ENCODE measurements at places on chromosomes 3 and 15. TPM values are rescaled to one million over a fixed set of nuclear protein-coding genes. Genes with fewer than 3 reads are reported as not detected.
A peak's percentile ranks its signal among the peaks of the same experiment; 100 is the strongest.

- DNase-seq = no peak
Observed at GRCh38 chr3:3998140-3998922, 199.1 kb downstream of the LRRN1 start.

- no peak for DNase-seq
Observed at GRCh38 chr3:190533511-190534281, 19.8 kb downstream of the IL1RAP start.

The GATA2 gene
- total RNA-seq = 0.91 TPM

DNA sequence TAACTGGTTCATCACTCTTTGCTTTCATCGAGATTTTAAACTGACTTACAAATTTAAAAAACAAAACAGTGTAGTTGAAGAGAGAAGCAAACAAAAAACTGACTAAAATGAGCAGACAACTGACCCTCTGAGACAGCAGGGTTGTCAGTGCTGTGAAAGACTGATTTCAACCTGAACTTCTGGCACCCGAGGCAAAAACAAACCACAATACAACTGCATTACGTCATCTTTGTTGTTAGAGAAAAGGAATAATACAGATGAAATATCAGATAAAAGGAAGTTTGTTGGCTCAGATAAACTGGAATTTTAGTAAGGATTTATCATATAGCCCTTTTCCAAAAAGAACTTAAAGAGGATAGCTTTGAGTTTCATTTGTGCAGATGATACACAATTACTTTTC is 51.1 kb downstream of the PARP15 start:
- DNase-seq = no peak

GRCh38 chr3:126777366-126777765 is 73.3 kb downstream of the CHCHD6 start:
- no peak for DNase-seq

DNA sequence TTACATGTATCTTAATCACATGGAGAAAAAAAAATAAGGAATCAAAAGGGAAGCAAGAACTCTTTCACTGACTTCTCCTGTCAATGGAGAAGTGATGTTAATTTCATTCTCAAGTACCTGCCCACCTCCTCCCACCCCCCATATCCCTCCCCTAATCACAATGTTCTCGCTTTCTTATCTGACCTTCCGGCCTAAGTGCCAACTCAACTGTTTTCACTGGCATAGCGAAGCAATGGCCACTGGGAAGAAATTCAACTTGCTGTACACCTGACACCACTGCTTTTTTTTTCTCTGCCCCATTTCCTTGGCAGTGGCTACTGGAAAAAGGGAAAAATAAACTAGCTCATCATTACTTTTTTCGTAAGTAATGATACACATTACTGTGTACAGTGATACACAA is 3.8 kb downstream of the SGO1 start:
- DNase-seq = no peak

- peak; percentile 76 for DNase-seq
Observed at GRCh38 chr15:70829371-70830166, 24.4 kb downstream of the LARP6 start.

The ZDHHC3 gene
- total RNA-seq = 96.6 TPM

The SLC28A1 gene
- total RNA-seq = not detected

DNA sequence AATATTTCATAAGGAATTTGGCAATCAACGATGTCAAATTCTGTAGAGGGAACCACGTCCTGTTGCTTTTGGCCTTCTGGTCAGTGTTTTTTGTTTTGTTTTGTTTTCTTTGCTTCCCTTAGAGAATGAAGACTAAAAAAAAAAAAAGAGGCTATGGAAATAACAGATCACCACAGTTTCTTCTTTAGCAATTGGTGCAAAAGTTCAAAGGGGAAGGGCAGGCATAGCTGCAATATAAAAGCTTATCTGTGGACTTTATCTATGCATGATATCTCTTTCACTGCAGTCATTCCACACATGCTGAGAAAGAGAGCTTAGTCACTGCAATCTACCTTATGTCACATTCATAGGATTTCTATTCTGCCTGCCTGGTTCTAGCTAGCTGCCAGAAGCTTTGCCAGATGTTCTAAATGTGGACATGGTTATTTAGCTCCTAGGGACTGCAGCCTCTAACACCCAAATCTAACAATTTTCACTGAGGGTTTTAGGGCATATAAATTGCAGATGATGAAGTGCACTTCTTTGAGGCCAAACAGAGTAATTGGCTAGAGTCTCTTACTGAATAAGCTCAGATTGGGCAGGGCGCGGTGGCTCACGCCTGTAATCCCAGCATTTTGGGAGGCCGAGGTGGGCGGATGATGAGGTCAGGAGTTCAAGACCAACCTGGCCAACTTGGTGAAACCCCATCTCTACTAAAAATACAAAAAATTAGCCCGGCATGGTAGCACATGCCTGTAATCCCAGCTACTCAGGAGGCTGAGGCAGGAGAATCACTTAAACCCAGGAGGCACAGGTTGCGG is 637.2 kb downstream of the NTRK3 start:
- no peak for DNase-seq

- DNase-seq = no peak
Observed at GRCh38 chr3:4808637-4809036, 170.6 kb upstream of the BHLHE40 start.

The SLC25A20 gene
- 13.3 TPM for total RNA-seq

The SCAMP5 gene
- total RNA-seq = 24.1 TPM

DNA sequence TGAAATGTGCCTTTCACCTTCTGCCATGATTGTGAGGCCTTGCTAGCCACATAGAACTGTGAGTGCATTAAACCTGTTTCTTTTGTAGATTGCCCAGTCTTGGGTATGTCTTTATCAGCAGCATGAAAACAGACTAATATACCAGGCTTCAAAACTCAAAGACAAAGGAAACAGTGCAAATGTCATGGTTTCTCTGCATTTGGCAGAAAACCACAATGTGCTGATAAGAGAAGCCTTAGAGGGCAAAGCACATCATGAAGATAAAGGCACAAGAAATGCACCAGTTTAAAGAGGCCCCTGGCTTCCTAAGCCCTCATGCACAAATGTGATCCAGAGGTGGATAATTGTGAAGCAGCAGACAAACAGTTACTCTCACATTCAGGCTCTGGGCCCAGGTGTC is 259.2 kb downstream of the CPNE4 start:
- no peak for DNase-seq

DNA sequence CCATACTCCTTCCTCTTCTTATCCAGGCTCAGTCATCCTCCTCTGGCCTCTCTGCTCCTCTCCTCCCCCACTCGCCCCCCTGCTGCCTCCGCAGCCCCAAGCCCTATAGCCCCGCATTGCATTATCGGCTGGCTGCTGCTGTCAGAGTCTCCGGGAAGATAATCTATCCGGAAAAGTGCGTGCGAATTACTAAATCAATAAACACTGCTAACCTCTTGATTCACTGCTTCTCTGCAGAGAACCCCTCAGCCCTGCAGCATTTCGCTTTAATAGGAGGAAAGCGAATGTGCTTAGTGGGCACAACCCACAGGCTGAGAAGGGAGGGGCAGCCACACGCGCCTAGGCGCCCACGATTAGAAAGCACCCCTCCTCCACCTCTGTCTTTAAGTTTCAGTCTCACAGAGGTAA is 167.6 kb downstream of the ABHD5 start:
- DNase-seq = peak; percentile 67

GRCh38 chr15:29045717-29046116 is 159.9 kb downstream of the APBA2 start:
- no peak for DNase-seq

The TRH gene
- total RNA-seq = not detected

The FETUB gene
- not detected for total RNA-seq

GRCh38 chr15:57298843-57299550 is 77.3 kb upstream of the CGNL1 start:
- peak; percentile 80 for DNase-seq

- DNase-seq = no peak
Observed at GRCh38 chr3:94593526-94594150, 530.8 kb downstream of the NSUN3 start.

- no peak for DNase-seq
Observed at GRCh38 chr3:72185549-72186399, 400.8 kb upstream of the PROK2 start.

The ZPLD1 gene
- total RNA-seq = not detected

The C3orf22 gene
- not detected for total RNA-seq

DNA sequence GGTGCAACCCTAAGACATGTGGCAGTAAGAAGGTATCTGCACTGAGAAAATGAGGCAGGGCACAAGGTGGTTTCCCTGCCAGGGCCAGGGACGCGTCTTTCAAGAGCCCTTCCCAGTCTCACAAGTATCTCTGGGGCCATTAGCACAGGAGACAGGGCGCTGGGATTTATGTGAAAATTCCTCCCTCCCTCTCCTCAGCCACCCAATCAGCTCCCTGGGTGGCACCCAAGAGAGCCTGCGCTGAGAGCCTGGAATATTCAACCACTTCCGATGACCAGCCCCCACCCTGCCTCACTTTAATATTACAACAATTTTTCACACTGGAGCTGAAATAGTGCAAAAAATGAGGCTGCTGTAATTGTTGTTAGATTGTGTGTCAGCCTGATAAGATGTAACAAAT is 26.1 kb downstream of the SEC61A1 start:
- no peak for DNase-seq

DNA sequence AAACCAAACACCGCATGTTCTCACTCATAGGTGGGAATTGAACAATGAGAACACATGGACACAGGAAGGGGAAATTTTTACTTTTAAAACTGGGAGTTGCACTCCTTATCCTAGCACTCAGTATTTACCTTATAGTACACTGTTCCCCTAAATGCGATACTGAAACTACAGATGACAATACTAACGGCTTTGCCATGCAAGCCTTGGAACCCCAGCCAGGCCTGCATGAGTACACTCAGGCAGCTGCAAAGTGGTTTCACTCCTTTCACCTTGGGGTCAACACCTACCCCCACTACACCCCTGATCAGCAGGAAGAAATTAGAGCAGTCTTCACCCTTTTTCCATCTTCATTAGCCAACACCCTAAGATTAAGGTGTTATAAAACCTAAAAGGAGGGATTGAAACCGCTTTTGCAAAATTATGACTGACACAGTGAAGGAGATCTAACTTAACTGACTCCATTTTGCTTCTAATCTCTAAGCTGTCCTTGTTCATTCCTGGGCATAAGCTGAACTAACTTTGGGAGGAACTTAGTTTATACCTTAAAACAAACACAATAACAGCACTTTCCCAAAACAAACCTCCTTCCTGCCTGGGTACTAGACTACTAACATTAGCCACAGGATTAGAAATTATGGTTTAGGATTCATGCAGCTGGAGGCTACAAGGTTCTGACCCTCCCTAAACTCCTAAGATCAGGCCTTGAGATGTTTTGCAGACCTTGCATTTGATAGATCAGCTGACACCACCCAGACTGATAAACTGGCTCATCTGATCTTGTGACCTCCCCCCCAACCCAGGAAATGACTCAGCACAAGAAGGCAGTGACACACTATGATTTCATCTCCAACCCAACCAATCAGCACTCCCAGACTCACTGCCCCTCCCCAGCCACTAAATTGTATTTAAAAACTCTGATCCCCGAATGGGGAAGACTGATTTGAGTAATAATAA is 452.1 kb upstream of the PPP2R3A start:
- DNase-seq = no peak

DNA sequence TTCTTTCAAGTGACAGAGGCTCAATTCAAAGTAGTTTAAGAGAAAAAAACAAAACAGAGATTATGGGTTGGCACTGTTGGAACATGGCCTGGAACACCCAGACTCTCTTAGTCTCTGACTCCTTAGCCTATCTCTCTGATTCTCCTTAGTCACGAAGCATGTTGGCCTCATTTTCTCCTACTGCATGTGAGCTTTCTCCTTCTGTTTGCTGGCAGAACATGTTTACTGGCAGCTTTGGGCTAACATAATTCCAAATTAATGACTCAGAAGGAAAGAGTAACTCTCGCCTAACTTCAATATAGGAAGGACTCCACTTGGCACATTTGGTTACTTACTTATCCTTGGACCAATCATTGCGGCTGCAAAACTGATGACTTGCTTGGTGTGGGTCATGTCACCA is 21.7 kb upstream of the CCDC39 start:
- DNase-seq = no peak

The SNTN gene
- not detected for total RNA-seq

GRCh38 chr15:71572452-71573053 is 237.8 kb upstream of the NR2E3 start:
- DNase-seq = no peak

The GOLIM4 gene
- total RNA-seq = 40.5 TPM

GRCh38 chr3:126921085-126921824 is 61.7 kb upstream of the PLXNA1 start:
- no peak for DNase-seq

DNA sequence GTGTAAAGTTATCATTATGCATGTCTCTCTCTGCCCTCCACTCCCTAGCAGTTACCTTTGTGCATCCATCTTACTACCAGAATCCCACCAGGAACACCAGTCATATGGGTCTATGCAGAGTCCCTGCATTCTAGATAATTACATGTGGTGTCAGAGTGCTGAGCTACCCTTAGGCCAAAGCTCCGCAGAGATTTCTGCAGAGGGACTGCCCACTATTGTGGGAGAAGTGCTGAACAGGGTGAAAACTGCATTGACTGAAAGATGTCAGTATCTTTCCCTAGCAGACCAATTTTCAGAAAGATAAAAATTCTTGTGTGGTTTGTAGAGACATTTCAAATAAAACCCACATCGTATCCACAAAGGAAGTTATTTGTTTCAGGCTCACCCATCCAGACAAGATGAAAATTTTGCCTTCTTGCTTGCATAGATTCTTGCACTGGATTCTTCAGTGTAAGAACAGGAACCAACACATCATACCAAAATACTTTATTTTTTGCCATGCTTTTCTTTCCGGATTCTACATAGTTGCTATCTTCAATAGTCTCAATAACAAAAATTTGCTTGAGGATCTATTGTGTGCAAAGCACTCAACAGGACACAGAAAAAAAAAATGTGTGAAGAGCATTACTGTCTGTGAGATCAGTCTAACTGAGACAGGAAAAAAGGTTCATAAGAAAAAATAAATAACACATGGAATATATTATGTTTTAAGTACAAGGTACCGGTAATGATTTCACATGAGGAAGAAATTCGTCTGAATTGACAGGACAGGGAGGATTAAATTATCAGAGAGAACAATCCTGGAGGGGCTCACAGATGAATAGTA is 32.0 kb upstream of the CCDC80 start:
- no peak for DNase-seq

DNA sequence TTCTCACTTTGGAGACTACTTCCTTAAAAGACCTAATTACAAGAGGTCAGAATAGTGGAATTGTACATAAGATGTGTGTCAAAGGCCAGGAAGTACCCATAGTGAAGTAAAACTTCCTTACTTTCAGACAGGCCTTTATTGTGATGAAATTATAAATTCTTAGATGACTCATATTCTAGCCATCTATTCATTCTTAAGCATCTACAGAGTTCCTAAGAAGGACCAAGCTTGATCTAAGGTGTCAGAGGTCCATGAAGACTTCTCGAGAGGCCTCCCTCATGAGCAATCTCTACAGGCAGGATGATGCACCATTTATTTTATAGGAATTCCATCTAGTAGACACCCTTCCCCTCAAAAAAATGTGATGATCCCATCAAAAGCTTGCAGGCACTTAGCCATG is 493.3 kb downstream of the MAGI1 start:
- DNase-seq = no peak

The TIMP4 gene
- 5.0 TPM for total RNA-seq

Data from osteocyte (in vitro differentiated cells).